Left cardiac atrium (tissue), 4 donors: ENCODE measurements at places on chromosomes 11 and 22. TPM values are rescaled to one million over a fixed set of nuclear protein-coding genes. Genes with fewer than 3 reads are reported as not detected.

The PGM2L1 gene
- 3.1 TPM for total RNA-seq

The SCO2 gene
- not detected for total RNA-seq

The FAM227A gene
- total RNA-seq = 0.44 TPM

The GSTT2 gene
- 0.65 TPM for total RNA-seq

DNA sequence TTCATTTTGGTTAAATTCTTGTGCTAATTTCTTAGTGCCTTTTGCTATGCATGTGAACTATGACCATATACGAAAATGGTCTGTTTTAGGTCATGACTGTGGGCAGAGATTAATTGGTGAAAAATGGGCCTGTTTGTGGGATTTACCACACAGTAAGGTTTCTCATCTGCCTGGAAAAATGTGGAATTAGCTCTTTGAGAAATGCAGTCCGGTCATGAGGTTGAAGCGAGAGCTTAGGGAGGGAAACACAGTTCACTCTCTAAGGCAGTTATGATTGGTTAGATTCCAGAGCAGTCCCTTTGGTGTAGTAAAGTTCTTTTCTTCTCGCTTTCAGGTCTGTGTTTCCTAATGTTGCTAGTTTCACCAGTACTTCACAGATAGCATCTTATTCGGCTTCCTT, 1.2 kb upstream of the PDE3B start:
- DNase-seq = no peak

- no peak for DNase-seq
Measured at GRCh38 chr11:18468961-18469360, 13.3 kb downstream of the LDHAL6A start.

- DNase-seq = no peak
Measured at GRCh38 chr22:28670756-28671155, 8.9 kb downstream of the TTC28 start.

DNA sequence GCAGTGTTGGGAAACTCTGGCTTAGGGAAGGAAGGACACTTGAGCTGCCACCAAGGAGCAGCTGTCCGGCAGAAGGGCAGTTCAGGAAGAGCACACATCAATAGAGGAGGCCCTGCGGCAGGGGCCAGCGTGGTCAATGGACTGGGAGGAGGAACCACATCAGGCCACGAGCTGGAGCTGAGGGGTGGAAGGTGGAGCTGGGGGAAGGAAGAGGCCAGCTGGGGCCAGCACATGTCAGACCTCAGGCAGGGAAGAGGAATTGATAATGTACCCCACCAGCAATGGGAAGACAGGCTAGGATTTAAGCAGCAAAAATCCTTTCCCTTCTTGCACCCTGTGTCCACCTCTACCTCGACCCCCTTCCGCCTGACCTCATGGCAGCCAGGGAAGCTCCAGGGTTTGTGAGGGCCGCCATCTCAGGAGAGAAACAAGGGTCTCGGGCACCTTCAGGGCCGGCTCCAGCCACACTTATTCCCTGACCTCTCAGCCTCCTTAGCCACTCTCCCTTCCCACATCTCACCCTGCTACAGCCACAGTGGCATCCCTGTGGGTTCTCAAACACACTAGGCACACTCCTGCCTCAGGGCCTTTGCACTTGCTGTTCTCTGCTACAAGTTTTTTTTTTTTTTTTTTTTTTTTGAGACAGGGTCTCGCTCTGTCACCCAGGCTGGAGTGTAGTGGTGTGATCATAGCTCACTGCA, 157.8 kb upstream of the GRK3 start:
- no peak for DNase-seq

GRCh38 chr11:3153291-3153861, 11.7 kb downstream of the OSBPL5 start:
- peak; percentile 81 for DNase-seq

DNA sequence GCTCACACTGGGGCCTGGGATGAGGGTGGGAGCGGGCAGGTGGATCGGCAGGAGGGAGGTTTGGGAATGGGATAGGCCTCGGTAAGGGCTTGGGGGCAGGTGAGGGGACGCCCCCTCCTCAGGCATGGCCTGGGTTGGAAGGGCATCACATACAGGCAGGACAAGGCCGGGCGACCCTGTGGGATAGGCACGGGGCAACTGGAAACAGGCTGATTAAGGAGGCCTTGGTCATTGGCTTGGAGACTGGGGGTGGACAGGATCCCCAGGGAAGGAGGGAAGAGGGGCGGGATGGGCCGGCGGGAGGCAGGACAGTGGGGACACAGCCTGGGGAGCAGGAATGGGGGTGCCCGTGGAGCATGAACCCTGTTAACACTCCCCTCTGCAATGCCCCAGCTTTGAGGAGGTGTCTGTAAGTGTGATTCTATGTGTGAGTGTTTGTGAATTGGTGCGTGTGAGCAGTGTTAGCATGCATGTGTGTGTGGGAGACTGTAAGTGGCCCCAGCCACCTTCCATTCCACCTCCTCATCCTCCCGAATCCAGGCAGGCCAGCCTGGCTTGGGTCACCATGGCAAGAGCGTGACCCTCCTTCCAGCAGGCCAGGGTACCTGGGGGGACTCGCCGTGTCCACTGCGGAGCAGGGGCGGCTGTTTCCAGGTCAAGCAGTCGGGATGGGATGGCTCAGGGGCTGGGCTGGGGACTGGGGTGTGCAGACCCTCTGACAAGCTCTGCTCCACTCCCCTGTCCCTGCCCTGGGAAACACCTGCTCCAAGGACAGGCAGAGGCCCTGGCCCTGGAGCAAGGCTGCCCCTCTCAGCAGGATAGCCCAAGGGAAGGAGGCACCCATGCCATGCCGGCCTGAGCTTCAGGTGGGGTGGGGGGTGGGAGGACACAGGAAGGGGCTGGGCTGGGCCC, 3.4 kb upstream of the PIM3 start:
- peak; percentile 24 for DNase-seq

DNA sequence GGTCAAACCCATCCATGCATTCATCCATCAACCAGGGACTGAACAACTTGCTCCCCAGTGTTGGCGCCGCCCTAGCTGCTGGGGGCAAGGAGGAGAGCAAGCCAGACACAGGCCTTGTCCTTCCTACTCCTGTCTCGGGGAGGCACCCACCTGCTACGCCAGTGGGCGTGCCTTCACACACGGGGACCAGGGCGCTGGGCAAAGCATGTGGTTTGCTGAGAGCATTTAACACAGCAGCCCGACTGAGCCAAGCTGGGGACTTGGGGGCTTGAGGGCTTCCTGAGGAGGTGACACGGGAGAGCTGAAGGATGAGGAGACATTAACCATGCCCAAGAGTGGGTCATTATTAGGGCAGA, 30.6 kb downstream of the CACNA1I start:
- no peak for DNase-seq

GRCh38 chr11:78808923-78809322, 234.3 kb upstream of the NARS2 start:
- no peak for DNase-seq

- DNase-seq = peak; percentile 7
Measured at GRCh38 chr22:49621601-49622210, 206.0 kb downstream of the BRD1 start.

DNA sequence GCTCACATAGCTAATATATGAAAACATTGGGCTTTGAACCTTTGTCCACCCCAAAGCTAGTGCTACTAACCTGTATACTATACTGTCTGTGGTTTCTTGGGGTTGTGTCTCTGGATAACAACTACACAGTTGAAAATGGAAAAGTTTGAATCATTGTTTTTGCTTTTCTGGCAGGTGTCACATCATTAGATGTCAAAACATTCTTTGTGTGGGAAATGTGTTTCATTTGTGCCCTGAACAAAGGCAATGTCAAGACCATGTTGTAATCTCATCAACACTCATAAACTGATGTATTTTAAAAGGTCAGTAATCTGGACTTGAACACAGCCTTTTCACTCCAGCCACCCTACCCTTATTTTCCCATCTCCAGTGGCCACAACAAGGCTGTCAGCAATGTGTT, 16.5 kb downstream of the SYT13 start:
- DNase-seq = no peak

GRCh38 chr22:25071720-25072119, 119.2 kb downstream of the KIAA1671 start:
- DNase-seq = no peak

GRCh38 chr11:31656051-31656450, 146.5 kb downstream of the ELP4 start:
- DNase-seq = no peak

- DNase-seq = no peak
Measured at GRCh38 chr11:111259896-111260295, 14.4 kb downstream of the POU2AF2 start.

GRCh38 chr22:48368975-48369525, 1458.6 kb downstream of the BRD1 start:
- DNase-seq = no peak
